ENCODE measurements at places on chromosomes 5 and 9. TPM values are rescaled to one million over a fixed set of nuclear protein-coding genes. Genes with fewer than 3 reads are reported as not detected.
A peak's percentile ranks its signal among the peaks of the same experiment; 100 is the strongest.

- no peak for DNase-seq
- H3K36me3 ChIP-seq, result peaks cover 14% of the 10 kb centered on the region
- H3K4me1 ChIP-seq, result no peaks in the 10 kb centered on the region
- H3K27ac ChIP-seq, result no peak overlapping the region
- H3K4me3 ChIP-seq, result no peak overlapping the region
Observed at GRCh38 chr5:14486996-14487896, 94.3 kb upstream of the OTULINL start.

DNA sequence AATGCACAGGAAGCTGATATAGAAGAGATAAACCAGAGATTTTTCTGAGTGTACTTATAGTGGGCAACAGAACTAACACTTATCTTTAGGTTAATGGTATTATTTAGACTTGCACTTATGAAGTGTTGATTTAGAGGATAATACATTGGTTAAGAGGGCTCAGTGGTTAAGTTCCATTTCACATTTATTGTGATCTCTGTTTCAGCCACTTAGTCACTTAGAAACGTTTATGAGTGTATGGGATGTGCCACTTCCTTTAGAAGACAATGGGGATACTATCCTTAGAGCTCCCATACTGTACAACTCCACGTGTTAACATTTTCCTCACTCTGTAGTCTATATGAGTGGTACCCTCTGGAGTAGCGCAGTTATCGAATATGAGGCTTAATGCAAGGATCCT lies 57.5 kb downstream of the PIP5K1B start:
- no peaks in the 10 kb centered on the region for H3K36me3 ChIP-seq
- no peaks in the 10 kb centered on the region for H3K27me3 ChIP-seq
- H3K4me1 ChIP-seq, result no peaks in the 10 kb centered on the region

DNA sequence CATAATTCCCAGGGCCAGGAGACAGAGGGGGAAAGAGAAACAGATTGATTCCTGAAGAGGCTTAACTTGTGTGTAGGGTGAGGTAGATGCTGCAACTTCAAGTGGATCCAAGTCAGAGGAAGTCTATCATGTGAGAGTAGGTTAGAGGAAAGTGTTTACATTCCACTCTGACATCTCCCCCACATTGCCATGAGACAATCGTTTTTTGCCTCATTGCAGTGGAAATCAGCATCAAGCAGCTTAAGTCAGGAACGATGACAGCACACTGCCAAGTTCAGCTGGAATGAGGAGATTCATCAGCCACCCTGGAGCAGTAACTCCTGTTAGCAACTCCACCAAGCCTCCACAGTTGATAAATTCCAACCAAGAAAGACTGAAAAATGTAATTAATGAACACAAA lies 689.7 kb upstream of the MEF2C start:
- no peaks in the 10 kb centered on the region for H3K4me1 ChIP-seq
- H3K27ac ChIP-seq, result no peak overlapping the region
- H3K27me3 ChIP-seq, result no peaks in the 10 kb centered on the region
- no peak for DNase-seq
- H3K4me3 ChIP-seq, result no peak overlapping the region

GRCh38 chr9:133882849-133883755 lies 109.0 kb downstream of the VAV2 start:
- no peaks in the 10 kb centered on the region for H3K36me3 ChIP-seq
- no peaks in the 10 kb centered on the region for H3K27me3 ChIP-seq
- H3K27ac ChIP-seq, result peak overlapping the region; percentile 22
- no peak overlapping the region for H3K4me3 ChIP-seq

DNA sequence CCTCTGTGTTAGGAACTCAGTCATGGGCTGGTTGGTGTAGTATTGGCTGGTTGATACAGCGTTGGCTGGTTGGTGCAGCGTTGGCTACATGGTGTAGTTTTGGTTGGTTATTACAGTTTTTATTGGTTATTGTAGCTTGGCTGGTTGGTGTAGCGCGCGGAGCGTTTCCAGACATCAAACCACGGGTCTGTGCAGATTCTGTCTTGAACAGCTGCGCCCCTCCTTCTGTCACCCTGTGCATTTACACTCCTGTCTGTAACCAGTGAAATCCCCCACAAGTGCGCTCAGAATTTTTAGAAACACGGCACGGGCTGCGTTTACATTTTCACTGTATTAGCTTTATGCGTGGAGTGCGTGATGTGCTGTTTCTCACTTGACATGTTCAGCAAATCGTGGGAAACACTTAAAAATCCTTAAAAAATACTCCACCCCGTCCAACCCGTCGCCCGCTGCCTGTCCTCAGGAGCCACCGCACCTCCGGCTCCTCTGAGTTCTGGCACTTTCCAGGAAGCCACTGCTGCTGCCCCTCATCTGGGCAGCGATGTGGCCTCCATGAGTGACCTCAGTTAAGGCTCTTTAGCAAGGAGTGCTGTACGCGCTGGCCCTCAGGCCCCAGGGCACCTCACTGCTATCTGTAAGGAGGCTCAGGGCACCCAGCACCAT lies 20.8 kb downstream of the NKD2 start:
- H3K27ac ChIP-seq, result no peak overlapping the region
- H3K36me3 ChIP-seq, result no peaks in the 10 kb centered on the region
- DNase-seq, result no peak

GRCh38 chr5:69504036-69504435 lies 11.4 kb downstream of the OCLN start:
- no peaks in the 10 kb centered on the region for H3K36me3 ChIP-seq
- peaks cover 53% of the 10 kb centered on the region for H3K4me1 ChIP-seq
- peak overlapping the region; percentile 67 for H3K27ac ChIP-seq
- no peaks in the 10 kb centered on the region for H3K27me3 ChIP-seq
- DNase-seq, result no peak

DNA sequence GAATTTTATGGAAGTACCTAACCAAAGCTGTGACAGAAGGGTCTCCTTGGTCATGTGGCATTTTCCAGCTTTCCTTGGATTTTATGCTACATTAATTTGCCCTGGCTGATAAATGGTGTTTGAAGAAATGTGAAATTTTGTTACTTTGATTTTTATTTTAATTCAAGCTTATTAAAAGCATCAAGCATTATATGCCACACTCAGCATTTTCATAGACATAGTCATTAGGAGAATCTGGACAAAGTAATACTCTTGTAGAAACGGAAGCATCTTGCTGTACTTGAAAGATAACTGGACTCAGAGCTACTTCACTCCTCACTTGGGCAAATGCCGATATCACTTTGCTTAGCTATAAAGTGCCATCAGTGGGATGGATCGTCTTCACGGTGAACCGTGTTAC lies 54.2 kb downstream of the INIP start:
- no peaks in the 10 kb centered on the region for H3K36me3 ChIP-seq
- no peak overlapping the region for H3K27ac ChIP-seq
- no peaks in the 10 kb centered on the region for H3K27me3 ChIP-seq
- no peak for DNase-seq
- no peaks in the 10 kb centered on the region for H3K4me1 ChIP-seq

GRCh38 chr9:123322273-123323195 lies 33.5 kb upstream of the CRB2 start:
- peaks cover 13% of the 10 kb centered on the region for H3K4me1 ChIP-seq
- DNase-seq, result no peak
- no peak overlapping the region for H3K4me3 ChIP-seq

- no peak for DNase-seq
- no peak overlapping the region for H3K4me3 ChIP-seq
- no peak overlapping the region for H3K27ac ChIP-seq
- no peaks in the 10 kb centered on the region for H3K4me1 ChIP-seq
- H3K27me3 ChIP-seq, result no peaks in the 10 kb centered on the region
- no peaks in the 10 kb centered on the region for H3K36me3 ChIP-seq
Observed at GRCh38 chr5:180138976-180139730, 67.6 kb upstream of the RNF130 start.

- DNase-seq, result no peak
- no peaks in the 10 kb centered on the region for H3K36me3 ChIP-seq
- H3K27me3 ChIP-seq, result no peaks in the 10 kb centered on the region
- H3K4me3 ChIP-seq, result no peak overlapping the region
- no peak overlapping the region for H3K27ac ChIP-seq
Observed at GRCh38 chr9:618478-618877, 223.0 kb upstream of the DMRT1 start.

GRCh38 chr5:143119291-143119769 lies 284.2 kb downstream of the NR3C1 start:
- DNase-seq, result no peak
- peaks cover 7% of the 10 kb centered on the region for H3K4me1 ChIP-seq
- H3K27ac ChIP-seq, result no peak overlapping the region

GRCh38 chr5:139658928-139659667 lies 10.9 kb downstream of the CXXC5 start:
- H3K36me3 ChIP-seq, result no peaks in the 10 kb centered on the region
- H3K27ac ChIP-seq, result peak overlapping the region; percentile 94
- DNase-seq, result no peak

DNA sequence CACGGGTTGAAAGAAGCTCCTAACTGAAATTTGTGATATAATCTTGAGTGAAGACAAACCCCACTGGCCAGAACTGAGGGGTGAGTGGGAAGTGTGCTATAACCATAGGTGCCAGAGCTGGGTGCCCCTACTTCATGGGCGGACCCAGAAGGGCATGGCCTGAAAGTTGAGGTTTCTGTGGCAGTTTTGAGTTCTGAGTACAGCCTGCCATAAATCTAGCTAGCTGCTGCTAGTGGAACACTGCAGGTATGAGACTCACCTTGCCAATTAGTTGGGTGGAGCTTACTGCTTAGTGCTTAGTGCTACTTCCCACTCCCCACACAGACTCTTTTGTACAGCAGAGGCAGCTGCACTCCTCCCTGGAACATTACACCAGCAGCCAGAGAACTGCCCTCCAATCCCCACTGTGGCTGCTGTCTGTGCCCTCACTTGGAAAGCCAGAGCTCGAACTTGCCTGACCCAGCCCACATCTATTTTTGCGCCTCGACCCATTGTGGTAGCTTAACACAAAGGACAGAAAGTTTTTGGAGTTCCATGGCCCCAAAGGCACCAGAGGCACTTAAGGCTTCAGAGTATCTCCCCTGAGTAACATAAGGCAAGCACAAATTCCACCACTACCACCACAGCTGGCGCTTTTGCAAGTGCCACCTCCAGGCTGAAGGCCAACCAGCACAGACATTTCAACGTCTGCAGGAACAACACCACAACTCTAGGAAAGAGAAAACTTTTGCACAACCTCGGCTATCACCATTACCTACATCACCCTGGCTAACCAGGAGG lies 27.1 kb upstream of the PTGER4 start:
- no peaks in the 10 kb centered on the region for H3K4me1 ChIP-seq
- H3K36me3 ChIP-seq, result no peaks in the 10 kb centered on the region
- no peak overlapping the region for H3K27ac ChIP-seq

GRCh38 chr5:111697215-111697614 lies 59.8 kb downstream of the NREP start:
- no peaks in the 10 kb centered on the region for H3K27me3 ChIP-seq
- no peak overlapping the region for H3K4me3 ChIP-seq
- no peak overlapping the region for H3K27ac ChIP-seq
- no peaks in the 10 kb centered on the region for H3K36me3 ChIP-seq
- H3K4me1 ChIP-seq, result no peaks in the 10 kb centered on the region

DNA sequence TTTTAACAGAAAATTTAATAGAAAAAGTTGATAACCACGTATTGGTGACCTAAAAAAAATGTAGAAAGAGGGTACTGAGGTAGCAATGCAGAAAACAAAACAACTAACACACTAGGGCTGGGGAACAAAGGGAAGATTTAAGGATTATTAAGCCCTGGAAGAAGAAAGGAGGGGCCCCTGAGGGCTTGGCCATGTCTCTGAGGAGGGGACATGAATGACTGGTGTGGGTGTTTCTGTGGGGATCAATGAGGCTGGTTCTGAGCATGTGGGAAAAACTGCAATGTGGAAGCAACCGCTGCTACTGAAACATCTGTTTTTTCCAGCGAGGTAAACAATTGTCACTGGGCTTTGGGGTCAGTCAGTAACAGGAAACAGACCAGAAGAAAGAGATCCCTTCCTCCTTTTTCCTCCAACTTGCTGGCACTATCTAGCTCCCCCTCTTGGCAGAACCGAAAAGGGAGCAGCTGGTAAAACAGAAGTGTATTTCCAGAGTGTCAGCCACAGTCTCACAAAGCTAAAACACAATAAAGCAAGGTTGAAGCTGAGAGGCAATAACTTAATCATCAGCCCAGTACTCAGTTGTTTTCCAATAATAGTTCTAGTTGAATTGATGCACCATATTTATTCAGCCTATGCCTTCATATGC lies 48.3 kb downstream of the ATPSCKMT start:
- DNase-seq, result no peak
- H3K36me3 ChIP-seq, result no peaks in the 10 kb centered on the region
- H3K4me3 ChIP-seq, result no peak overlapping the region
- no peaks in the 10 kb centered on the region for H3K27me3 ChIP-seq
- H3K27ac ChIP-seq, result no peak overlapping the region

DNA sequence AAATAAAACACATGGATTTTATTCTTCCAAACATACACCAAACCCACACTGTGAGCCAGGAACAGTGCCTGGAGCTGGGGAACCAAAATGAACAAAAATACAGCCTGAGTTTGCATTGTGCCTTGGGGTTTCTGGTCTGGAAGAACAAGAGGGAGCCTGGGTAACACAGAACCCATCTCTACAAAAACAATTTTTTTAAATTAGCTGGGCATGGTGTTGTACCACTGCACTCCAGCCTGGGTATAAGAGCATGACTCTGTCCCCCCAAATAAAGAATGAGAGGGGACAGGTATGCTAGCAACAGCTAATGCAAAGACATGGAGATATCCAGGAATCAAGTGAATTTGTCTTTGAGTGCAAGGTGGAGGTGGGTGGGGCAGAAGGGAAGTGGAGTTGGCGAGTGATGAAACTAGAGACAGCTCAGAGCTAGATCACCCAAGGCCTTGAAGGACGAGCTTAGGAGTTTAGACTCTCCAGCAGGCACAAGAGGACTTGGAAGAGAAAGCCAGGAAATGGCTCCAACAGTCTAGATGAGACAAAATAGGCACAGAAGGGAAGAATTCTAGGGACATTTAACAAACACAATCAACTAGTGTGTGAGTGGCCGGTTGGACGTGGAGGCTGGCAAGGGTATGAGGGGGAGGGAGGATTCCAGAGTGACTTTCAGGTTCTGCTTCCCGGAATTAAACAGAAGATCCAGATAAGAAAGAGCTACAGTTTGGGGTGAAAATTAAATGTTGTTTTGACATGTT lies 47.4 kb downstream of the FNBP1 start:
- peaks cover 8% of the 10 kb centered on the region for H3K4me1 ChIP-seq
- H3K27ac ChIP-seq, result no peak overlapping the region
- H3K36me3 ChIP-seq, result no peaks in the 10 kb centered on the region
- H3K27me3 ChIP-seq, result no peaks in the 10 kb centered on the region
- DNase-seq, result no peak
- H3K4me3 ChIP-seq, result no peak overlapping the region

DNA sequence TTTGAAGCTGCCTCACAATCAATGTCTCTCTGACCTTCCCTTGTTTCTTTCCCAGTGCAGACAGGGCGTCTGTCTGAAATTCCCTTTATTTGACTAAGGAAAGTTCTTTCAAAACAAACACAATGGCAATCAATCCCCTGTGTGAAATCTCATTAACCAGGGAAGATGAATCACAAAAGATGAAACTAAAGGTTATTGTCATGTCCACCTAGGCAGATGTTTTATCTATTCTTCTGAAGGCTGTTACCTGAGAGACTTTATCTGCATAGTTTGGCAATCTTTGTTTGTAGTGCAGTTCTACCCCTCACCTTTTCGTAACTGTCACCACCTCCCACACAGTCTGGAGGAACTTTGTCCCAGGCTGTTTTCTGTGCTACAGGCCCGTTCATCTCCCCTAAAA lies 217.5 kb upstream of the RIOK2 start:
- no peaks in the 10 kb centered on the region for H3K4me1 ChIP-seq
- H3K27me3 ChIP-seq, result no peaks in the 10 kb centered on the region
- H3K36me3 ChIP-seq, result no peaks in the 10 kb centered on the region
- no peak for DNase-seq
- H3K27ac ChIP-seq, result no peak overlapping the region

NR5A1 gene
- not detected for total RNA-seq

BRD8 gene
- 52.1 TPM for total RNA-seq

INSL6 gene
- total RNA-seq, result not detected

KCNN2 gene
- 9.6 TPM for total RNA-seq

LRRC70 gene
- total RNA-seq, result 4.7 TPM

PCDHB7 gene
- 0.52 TPM for total RNA-seq

Data from body of pancreas (tissue), 4 donors.